ENCODE measurements at places on chromosomes 4 and X. TPM values are rescaled to one million over a fixed set of nuclear protein-coding genes. Genes with fewer than 3 reads are reported as not detected.

The SLC25A14 gene
- total RNA-seq, result 6.0 TPM

The USP51 gene
- total RNA-seq, result 3.4 TPM

The ABCG2 gene
- total RNA-seq, result 3.7 TPM

The S100P gene
- 0.87 TPM for total RNA-seq

The CHM gene
- 17.0 TPM for total RNA-seq

GRCh38 chr4:185204238-185204910 is 574 bp upstream of the CFAP97 start:
- H3K36me3 ChIP-seq, result no peaks in the 10 kb centered on the region
- no peaks in the 10 kb centered on the region for H3K27me3 ChIP-seq
- peak overlapping the region; percentile 86 for H3K4me3 ChIP-seq
- H3K4me1 ChIP-seq, result peaks cover 11% of the 10 kb centered on the region
- no peak for DNase-seq
- peak overlapping the region; percentile 88 for H3K27ac ChIP-seq

- peak; percentile 69 for DNase-seq
- no peaks in the 10 kb centered on the region for H3K27me3 ChIP-seq
- no peaks in the 10 kb centered on the region for H3K36me3 ChIP-seq
- no peaks in the 10 kb centered on the region for H3K4me1 ChIP-seq
- no peak overlapping the region for H3K4me3 ChIP-seq
Observed at GRCh38 chr4:182680234-182680653, 236.9 kb downstream of the DCTD start.

DNA sequence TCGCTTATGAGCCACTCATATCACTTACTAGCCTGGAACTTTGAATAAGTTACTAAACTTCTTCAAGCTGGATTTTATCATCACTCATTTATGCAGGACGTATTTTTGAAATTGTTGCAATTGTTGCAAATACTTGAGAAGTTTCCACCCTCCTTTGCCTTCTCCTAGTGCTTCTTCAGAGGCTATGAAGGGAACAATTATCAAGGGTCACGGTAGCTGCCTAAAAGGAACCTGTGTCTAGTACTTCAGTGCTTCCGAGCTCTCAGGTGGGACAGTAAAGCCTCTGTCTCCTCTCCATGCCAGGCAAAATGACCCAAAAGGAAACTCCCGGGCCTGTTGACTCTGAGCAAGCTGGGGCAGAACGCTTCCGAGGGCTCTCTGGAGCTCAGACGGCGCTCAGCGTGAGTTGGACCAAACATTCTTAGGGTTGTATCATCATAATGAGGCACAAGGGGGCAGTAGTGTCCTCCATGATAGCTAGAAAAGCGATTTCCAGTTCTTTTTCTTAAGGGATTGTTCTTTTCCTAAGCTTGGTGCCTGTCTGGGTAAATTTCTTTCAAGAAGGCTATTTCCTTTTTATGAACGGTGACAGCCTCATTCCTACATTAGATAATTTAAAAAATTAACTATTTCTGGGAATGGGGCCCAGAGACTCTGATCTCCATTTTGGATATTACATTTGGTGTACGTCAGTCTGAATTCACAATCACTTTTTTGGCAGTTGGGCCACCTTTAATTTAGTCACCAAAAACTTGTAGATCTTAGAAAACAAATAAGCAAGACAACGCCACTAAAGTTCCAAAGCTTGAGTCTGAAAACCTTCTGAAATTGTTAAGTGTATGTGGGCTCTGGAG is 73.1 kb downstream of the PACRGL start:
- no peaks in the 10 kb centered on the region for H3K36me3 ChIP-seq
- H3K4me1 ChIP-seq, result no peaks in the 10 kb centered on the region
- no peak overlapping the region for H3K27ac ChIP-seq
- peak; percentile 57 for DNase-seq

GRCh38 chrX:72694170-72694569 is 19.9 kb downstream of the PHKA1 start:
- no peaks in the 10 kb centered on the region for H3K27me3 ChIP-seq
- no peaks in the 10 kb centered on the region for H3K4me1 ChIP-seq
- no peak overlapping the region for H3K27ac ChIP-seq
- DNase-seq, result no peak
- H3K36me3 ChIP-seq, result no peaks in the 10 kb centered on the region

DNA sequence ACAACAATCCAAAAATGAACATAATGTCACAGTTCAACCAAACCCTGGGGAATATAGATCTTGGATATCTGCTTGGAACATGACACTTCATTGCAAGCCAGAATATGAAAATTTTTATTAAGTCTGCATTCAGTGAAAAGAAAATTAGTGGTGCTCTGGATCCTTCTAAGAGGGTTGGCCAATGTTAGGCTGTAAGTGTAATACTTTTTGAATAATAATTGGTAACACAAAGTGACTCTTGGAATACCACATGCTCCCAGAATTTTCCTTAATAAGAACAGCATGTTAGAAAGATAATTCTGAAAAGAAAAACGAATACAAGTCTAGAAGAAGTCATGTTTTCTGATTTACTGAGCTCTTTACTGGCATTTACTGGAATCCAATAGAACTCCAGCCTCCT is 175.8 kb downstream of the RASL11B start:
- no peaks in the 10 kb centered on the region for H3K4me1 ChIP-seq
- DNase-seq, result no peak
- H3K36me3 ChIP-seq, result no peaks in the 10 kb centered on the region

- H3K27ac ChIP-seq, result no peak overlapping the region
- no peak for DNase-seq
- no peaks in the 10 kb centered on the region for H3K27me3 ChIP-seq
- H3K4me3 ChIP-seq, result no peak overlapping the region
- no peaks in the 10 kb centered on the region for H3K4me1 ChIP-seq
Observed at GRCh38 chr4:10421344-10422055, 35.7 kb downstream of the ZNF518B start.

DNA sequence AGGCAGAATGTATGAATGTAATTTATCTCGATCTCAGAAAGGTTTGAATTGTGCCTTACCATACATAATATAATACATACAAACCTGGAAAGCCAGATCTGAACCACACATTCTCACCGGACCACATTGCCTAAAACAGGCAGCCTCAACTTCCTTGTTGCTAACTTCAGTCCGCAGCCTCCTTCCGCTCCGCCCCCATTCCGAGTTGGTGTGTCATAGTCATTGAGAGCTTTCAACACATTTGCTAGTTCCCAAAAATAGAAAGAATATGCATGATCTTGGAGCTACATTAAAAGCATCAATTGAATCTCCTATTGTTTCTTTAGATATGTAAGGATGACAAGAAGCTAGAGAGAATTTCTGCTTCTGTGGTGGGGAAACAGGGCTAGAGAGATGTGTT is 127.2 kb downstream of the ARHGEF9 start:
- no peaks in the 10 kb centered on the region for H3K27me3 ChIP-seq
- H3K4me1 ChIP-seq, result no peaks in the 10 kb centered on the region
- H3K36me3 ChIP-seq, result no peaks in the 10 kb centered on the region
- H3K27ac ChIP-seq, result peak overlapping the region; percentile 81

DNA sequence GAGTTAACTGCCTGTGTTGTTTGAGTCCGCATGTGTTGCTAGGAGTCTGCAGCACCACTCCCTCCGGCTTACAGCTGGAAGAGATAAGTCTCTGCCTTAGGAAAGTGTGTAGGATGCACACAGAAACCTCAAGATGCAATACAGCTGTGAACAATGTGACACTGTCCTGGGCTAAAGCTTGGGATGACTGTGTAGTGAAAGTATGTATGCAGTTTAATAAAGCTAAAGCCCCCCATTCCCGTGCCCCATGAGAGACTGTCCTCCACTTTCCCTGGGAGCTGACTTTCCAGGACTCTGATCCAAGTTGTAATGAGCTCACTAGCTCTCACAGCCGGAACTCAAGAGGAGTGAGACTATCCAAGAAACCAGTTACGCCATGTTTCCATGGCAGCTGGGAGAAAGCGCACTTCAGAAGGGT is 156.6 kb upstream of the FTHL17 start:
- no peak overlapping the region for H3K4me3 ChIP-seq
- peak overlapping the region; percentile 4 for H3K27ac ChIP-seq
- peaks cover 12% of the 10 kb centered on the region for H3K4me1 ChIP-seq

DNA sequence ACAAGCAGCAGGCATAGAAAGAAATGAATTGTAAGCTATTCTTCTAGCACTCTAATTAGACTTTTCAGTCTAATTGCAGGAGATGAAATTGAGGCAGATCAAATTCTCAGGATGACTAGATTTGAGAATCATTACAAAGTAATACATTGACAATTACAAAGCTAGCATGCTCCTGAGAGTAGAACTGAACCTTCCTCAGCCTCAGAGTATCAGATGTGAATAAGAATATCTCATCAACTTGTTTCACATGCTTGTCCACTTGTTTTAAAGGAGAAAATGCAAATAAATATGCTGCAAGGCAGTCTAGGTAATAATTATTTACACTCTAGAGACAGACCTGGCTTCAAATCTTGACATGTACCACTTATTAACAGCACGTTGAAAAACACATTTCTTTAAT is 491.0 kb upstream of the MAGEB2 start:
- H3K27me3 ChIP-seq, result no peaks in the 10 kb centered on the region
- H3K4me1 ChIP-seq, result no peaks in the 10 kb centered on the region
- no peak overlapping the region for H3K4me3 ChIP-seq
- no peak for DNase-seq
- no peaks in the 10 kb centered on the region for H3K36me3 ChIP-seq

DNA sequence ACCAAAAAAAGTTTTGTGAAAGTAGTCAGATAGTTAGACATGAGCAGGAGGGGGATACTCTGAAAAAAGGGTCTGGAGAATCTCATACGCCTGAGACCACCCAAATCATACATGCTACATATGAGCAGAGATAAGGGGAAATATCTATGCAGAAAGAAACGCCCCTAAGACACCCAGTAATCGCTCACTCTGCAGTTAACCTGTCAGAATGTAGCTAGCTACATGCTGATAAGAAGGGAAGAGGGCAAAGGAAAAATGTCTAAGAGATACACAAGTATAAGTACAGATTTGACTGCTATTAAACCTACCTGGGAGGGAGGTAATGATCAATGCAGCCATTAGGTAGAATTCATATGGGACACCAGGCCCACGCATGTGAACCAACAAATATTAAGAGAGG is 1159.5 kb upstream of the PCDH10 start:
- H3K27ac ChIP-seq, result no peak overlapping the region
- no peak overlapping the region for H3K4me3 ChIP-seq
- DNase-seq, result no peak
- H3K27me3 ChIP-seq, result no peaks in the 10 kb centered on the region

DNA sequence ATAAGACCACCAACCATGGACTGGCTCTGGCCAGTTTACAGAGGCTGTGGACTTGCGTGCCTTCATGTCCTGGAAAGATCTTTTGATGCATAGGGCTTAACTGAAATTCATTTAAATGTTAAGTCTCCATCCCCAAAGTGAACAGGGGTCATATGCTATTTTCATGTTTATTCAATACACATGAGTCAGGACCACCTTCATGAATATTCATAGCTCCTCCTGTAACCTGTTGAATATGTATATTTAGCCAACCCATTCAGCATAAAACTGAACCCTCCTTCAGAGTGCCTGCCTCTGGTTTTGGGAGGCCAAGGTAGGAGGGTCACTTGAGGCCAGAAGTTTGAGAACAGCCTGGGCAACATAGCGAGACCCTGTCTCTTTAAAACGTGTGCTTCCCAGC is 7.1 kb downstream of the CTPS2 start:
- peaks cover 7% of the 10 kb centered on the region for H3K36me3 ChIP-seq
- H3K27me3 ChIP-seq, result no peaks in the 10 kb centered on the region
- DNase-seq, result no peak
- H3K27ac ChIP-seq, result no peak overlapping the region

DNA sequence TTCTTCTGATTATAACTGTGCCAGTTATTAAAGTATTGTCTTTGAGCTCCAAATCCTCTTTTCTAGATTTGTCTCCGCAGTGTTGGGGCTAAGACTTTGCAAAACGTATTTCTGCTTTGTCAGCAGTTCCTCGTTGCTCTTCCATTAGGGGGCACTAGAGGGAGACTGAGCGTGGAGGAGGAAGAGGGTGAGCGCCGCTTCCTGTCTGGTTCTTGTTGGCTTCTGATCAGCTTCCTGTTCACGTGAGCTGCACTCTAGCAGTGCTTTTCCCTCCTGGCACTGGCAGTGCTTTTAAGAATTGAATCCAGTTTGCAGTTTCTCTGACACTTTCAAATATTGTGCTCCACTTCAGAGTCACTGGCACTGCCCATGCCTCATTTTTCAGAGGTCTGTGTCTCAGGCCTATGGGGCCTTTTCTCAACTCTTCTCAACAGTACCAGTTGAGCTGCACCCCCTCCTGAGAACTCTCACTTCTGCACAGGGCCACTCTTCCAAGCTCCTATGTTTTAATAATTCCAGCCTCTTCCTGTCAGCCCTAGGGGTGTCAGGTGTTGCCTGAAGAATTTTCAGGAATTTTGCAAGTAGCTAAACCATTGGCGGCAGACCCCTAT is 54.4 kb upstream of the LCORL start:
- no peaks in the 10 kb centered on the region for H3K36me3 ChIP-seq
- no peak overlapping the region for H3K27ac ChIP-seq
- H3K27me3 ChIP-seq, result no peaks in the 10 kb centered on the region

GRCh38 chr4:100891808-100892207 is 374.0 kb upstream of the EMCN start:
- no peaks in the 10 kb centered on the region for H3K36me3 ChIP-seq
- H3K27me3 ChIP-seq, result no peaks in the 10 kb centered on the region
- H3K4me1 ChIP-seq, result no peaks in the 10 kb centered on the region
- no peak for DNase-seq

DNA sequence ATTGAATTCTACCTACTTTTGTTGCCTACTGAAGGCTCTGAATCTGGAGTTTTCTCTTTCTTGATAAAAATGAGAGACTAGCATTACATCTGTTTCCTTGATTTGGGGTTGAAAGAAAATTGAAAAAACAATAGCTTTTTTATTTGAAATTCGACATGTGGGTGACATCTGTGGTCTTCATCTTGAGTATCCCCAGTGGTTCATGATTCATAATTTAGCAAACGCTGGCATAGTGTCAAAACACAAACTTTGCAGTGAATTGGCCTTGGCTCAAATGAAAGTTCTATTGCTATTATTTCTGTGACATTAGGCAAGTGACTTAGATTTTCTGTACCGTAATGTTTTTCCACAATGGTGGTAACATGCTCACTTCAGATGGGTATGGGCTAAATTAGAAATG is 747.6 kb downstream of the PCDH7 start:
- H3K27ac ChIP-seq, result no peak overlapping the region
- no peak overlapping the region for H3K4me3 ChIP-seq
- DNase-seq, result no peak

DNA sequence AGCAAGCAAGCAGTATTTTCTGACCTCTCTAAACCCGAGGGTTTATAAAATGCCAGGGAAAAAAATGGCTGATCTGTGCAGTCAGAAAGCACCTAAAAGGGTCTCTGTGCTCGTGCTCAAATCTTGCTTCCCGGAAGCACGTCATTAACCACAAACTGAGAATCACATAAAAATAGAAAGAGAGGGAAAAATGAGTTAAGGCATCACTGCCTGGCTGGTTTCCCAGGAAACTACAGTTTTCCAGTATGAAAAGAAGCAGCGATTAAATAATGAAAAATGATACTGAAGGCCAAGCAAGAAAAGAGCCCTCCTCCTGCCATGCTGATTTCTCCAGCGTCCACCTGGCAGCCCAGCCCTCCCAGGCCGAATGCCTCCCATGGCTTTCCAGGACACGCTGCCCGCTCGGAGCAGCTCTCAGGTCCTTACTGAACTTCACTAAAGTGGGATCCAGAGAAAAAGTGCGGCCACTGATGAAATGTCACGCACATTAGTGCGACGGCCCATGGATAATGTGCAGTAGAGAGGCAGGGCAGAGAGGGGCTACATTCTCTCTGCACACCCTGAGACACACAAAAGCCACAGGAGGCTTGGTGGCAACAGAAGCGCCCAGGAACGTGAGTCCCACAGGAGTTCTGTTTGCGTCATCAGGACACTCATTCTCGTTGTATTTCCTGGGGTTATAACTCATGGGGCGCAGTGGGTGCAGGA is 80.4 kb downstream of the WFS1 start:
- H3K27me3 ChIP-seq, result no peaks in the 10 kb centered on the region
- H3K4me1 ChIP-seq, result no peaks in the 10 kb centered on the region
- H3K27ac ChIP-seq, result no peak overlapping the region
- no peak overlapping the region for H3K4me3 ChIP-seq
- no peak for DNase-seq
- no peaks in the 10 kb centered on the region for H3K36me3 ChIP-seq

All from heart left ventricle (tissue), 16 donors.